ENCODE measurements at places on chromosomes 11 and 22.

DNA sequence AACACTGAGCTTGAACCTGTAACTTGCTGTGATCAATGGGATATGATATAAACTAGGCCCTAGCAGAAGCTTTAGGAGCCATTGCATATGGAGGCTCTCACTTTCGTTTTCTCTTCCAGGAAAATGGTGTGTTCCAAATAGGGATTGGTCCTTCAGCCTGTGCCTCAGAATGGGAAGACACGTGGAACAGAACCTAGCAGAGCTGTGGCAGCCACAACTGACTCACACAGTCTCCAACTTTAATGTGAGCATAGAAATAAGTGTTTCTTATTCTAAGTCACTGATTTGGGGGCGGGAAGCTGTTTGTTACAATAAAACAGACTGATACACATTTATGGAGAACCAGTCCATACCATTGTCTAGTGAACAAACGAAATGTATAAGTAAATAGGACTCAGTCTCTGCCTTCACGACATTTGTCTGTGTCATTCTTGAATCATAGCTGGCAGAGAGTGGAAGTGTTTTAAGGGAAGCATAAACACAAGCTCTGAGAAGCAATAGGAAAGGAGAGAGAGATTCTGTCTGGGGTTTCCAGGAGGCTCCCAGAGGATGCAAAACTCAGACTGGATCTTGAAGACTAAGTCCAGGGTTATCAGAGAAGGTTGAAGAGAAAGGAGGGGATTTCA is 97.3 kb downstream of the GALNT18 start:
- no peak for DNase-seq

- no peak for DNase-seq
Measured at GRCh38 chr22:19880786-19881569, 26.3 kb upstream of the GNB1L start.

DNA sequence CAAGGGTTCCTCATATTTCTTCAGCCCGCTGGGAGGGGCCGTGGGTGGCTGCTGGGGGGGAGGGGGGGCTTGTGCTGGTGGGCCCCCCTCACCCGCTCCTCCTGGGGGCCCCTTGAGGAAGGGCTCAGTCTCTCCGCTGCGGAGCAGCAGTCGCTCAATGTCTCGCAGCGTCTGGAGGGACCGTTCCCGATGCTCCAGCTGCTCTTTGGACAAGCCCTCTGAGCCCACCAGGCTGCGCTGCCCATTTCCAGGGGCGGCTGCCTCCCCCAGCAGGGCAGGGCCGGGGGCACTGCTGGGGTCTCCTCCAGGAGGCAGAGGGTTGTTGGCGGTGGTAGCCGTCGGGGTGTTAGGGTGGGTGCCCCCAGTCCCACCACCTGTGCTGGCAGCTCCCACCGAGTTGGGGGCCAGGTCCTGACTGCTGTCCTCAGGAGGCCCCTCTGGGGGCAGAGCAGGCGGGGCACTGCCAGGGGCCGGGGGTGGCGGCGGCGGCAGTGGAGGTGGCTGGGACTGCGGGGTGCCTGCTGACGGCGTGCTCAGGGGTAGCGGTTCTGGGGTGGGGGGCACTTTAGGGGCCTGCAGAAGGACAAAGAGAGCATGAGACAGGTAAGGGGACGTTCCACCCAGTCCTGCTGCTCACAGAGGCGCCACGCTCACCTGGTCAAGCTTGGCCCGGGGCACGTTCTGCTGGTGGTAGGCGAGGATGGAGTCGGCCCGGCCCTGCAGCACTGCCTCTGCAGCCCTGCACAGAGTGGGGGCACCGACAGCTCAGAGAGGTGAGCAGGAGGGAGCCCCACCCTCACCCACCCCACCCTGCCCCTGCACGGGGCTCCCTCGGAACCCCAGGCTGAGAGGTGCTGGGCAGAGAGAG is 18.9 kb downstream of the CXCR5 start:
- DNase-seq = no peak

DNA sequence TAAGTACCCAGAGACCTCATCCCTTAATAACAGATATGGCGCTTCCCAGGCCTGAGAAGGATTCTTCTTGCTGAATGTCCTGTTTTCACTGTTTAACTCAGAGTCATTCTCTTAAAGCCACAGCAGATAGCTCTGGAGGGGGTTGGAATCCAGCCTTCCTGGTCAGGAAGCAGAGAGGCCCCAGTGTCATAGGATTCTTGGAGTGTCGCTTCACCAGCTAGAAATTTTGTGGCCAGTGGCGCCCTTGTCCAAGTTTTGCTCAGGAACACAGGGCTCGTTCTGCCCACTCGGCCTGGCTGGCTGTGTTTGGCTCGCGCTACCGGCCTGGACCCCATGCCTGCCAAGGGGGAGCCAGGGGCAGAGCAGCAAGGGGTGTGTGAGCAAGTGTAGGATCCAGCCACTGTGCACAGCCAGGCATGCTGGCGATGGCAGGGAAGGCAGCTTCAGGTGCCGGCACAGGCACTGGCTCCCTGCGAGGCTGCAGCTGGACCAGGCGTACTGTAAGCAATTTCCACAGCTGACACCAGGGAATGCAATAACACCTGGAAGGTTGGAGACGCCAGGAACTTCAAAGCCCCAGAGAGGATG is 214.8 kb upstream of the SESN3 start:
- DNase-seq = no peak

DNA sequence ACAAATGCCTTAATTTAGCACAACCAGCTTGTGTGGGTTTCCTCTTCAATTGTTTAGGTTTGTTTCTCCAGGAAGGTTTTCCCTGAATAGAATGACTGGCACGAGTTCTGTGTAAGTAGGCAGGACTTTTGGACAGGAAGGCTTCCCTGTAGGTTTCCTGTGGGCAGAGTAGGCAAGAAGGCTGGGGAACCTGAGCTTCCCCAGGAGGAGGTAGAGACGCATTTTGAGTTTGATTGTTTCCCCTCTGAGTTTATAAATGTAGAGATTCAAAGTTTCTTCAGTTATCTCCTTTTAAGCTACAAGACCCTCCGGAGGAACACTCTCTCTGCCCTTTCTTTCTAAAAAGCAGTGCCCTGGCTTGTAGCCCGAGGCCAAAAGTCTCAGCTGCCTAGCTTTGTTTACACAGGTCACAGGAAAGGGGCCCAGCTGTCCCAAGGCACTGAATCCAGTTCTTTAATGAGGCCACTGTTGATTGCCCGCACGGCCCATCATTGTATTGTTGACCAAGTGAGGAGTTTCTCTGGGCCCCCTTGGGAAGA is 66.6 kb upstream of the RDX start:
- peak; percentile 31 for DNase-seq

DNA sequence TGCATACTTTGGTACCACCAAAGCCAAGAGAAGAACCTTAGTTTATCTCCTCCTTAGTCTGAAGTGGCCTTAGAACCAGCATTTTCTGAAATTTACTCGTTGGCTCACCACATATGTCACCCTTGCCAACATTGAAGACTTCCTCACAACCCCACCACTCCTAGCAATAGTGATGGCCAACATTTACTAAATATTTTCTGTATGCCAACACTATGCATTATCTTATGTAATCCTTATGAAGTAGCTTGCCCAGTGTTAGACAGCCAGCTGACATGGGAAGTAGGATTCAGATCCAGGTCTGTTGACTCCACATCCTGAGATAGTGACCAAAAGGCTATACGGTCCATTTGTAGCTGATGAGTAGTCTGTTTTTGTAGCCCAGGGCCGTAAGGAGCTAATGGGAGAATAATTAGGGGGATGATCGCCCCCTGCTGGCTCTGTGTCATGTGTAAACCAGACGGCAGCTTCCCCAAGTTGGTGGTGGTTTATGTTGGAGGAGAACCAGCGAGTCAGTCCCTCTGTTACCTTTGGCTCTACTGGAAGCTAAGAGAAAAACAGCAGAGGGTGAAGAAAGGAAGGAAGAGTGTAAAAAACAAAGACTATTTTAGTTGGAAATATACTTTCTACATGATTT is 120.5 kb upstream of the RASSF10 start:
- peak; percentile 83 for DNase-seq

DNA sequence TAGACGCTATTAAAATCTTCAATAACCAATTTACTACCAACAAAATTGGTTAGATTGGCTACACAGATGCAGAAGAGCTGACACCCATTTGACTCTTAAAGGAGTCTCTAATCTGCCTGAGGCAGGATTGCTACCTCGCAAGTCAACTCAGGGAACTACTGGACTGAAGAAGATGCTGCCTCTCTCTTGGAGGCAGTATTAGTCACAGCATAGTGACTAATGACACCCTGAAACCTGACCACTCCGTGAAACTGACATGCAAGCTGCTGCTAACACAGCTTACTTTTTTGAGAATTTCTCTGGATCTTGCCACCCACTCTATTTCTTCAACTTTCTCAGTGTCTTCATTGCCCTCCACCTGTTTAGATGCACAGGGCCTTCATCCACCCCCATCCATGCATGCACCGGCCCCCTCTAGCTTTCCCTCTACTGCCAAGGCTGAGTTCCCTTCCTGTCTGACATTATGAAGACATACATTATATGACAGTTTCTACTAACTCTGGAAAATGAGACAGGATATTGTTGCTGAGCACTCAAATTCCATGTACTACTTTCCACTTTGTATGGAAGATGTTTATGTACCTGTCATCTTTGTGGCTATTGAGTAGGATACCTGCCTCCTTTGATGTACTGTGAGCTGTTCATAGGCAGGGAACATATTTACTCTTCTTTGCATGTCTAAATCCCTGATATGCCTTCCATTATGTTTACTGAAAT is 183.2 kb downstream of the MSANTD4 start:
- no peak for DNase-seq

DNA sequence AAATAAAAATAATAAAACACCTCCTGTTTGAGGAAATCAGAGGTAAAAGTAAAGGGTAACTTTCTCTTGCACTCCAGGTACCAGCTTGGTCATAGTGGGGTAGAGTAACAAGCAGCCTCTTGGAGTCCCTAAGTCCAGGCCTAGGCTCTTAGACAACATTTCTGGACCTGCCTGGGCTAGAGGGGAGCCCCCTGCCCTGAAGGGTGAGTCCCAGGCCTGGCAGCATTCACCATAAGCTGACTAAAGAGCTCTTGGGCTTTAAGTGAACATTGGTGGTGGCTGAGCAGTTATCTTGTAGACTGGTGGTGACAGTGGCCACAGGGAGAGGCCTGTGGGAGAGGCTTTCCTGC is 18.6 kb upstream of the OR56A3 start:
- no peak for DNase-seq
